ENCODE measurements at places on chromosomes 4 and X.

DNA sequence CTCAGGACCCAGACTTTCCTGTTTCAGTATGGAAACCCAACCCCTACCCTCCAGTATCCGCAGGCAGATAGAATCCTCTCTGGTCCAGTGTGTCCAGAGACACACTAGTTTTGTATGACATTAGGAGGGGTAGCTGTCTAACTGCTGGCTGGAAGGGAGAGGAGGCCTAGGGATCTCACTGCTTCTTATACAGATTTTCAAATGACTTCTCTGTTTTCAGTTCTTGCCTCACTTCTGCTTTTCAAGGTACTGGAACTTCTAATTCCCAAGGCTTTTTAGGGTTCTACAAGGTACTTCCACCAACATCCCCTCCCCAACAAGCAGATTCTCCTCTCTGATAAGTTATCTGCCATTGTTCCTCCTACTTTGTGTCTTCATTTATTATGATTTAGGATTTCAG, 6.1 kb downstream of the SGCB start:
- DNase-seq, result no peak

DNA sequence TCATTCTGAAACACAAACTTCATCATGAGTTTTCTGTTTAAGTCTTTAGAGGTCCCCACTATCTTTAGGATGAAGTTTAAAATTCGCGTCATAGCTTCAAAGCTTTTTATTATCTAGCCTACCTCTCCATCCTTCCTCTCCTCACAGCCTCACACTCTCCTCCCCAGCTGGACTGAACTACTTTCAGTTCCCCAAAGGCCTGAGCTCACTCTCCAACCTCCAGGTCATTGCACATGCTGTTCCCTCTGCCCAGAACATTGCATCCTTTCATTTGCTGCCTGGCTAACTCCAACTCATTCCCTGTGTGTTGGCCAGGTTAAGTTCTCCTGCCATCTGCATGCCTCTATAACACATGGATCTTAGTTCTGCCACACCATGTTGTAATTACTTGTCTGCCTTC, 2.9 kb upstream of the OTUD5 start:
- DNase-seq, result no peak

DNA sequence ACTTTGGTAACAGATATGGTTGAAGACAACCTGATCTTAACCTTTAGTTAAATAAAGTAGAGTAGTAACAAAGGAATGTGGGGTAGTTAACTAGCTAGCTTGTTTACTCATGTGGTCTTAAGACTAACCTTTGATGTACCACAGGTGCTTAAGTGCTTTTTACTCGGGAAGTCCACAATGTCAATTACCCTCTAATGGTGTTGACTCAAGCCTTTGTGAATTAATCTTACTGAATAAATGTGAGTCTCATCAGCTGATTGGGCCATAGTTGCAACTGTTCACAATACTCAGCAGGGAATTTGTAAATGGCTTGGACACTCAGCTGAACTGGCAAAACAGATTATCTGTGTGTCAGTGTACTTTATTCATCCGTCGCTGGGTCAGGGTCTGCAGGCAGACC, 119.0 kb upstream of the UGT8 start:
- DNase-seq, result no peak

DNA sequence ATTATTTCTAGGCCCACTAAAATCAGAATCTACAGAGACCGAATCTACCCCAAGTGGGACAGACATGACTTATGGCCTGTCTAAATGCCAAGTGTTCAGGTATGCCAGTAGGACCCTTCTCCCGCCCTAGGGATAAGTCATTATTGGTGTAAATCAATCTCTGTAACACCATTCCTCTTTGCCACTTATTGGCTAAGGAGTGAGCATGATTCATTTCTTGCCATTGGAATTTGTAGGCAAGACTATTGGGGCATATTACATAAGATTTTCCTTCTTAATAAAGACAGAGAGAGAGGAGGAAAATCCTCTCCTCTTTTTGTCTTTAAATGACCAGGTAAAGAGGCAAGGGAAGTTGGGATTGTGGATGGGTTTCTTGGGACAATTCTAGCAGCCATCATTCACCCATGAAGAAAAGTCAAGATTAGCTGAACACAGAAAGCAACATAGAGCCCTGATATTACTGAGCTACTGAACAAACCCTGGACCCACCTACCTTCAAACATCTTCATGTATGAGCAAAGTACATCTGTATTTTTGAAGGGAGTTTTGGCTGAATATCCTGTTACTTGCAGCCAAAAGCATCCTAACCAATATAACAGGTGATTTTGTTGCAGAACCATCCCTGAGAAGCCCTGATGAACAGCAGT, 2.6 kb downstream of the SLC9B2 start:
- DNase-seq, result no peak

DNA sequence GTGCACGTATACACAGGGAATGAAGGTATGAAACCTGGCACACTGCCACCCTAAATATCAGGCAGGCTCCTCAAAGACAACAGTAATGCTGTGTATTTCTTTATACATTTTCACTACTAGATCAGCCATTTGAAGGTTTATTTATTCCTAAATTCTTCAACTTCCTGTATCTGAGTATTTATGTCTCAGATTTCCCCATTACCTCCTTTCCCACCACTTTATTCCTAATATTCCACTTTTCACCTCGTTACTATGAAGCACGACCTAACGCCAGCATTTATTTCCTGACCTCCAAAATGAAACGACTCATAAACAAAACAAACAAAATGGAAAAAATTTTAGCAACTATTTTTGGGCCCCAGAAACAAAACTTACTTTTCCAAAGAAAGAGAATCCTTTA, 69.6 kb downstream of the MAML3 start:
- DNase-seq, result no peak

GRCh38 chr4:78057135-78057599, at the start of gene FRAS1:
FRAS1 (plus strand) TSS chr4:78057323; CDS start chr4:78058010, 687 bp downstream.
- no peak for DNase-seq

DNA sequence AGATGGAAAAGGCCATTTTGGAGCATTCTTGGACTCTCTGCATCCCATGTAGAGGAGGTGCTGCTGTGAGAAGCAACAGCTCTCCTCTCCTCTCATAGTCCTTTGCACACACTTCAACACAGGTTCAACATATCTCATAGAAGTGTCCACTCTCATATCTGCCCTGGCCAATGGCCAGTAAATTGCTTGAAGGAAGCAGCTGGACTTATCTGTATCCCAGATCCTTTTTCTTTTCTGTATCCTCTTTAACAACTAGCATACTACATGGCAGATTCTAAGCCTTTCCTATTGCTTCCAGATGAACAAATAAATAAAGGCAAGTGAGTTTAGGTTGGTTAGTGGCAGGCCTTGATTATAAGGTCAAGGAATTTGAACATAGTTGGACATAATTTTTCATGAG, 122.0 kb downstream of the HS6ST2 start:
- DNase-seq, result no peak

DNA sequence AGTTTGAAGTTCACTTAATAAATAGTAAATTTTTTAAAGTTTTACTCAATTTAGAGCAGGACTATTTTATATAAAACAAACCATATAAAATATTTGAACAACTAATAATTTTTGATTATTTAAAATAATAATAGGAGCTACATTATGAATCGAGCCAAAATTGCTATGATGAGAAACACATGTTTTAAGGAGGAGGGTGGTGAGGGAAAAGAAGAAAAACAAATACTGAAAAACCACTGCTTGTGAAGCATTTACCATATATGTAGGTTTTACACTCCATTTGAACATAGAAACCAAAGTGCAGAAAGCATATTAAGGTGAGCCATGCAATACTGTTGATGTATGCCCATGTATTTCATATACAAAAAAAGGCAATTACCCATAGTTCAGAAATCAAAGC, 448.9 kb downstream of the FSTL5 start:
- no peak for DNase-seq

- no peak for DNase-seq
Measured at GRCh38 chrX:9626379-9626778, 139.3 kb downstream of the GPR143 start.

DNA sequence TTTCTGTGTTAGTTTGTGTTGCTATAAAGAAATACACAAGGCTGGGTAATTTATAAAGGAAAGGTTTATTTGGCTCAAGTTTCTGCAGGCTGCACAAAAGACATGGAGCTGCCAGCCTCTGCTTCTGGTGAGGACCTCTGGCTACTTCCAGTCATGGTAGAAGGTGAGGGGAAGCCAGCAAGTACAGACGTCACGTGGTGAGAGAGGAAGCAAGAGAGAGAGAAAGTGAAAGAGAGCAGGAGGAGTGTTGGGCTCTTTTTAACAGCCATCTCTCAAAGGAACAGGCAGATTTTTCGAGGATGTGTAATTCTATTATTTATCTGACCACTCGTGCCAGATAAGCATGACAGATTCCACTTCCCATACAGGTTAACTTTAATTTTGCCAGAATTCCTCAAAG, 1199.1 kb downstream of the ADGRL3 start:
- no peak for DNase-seq

DNA sequence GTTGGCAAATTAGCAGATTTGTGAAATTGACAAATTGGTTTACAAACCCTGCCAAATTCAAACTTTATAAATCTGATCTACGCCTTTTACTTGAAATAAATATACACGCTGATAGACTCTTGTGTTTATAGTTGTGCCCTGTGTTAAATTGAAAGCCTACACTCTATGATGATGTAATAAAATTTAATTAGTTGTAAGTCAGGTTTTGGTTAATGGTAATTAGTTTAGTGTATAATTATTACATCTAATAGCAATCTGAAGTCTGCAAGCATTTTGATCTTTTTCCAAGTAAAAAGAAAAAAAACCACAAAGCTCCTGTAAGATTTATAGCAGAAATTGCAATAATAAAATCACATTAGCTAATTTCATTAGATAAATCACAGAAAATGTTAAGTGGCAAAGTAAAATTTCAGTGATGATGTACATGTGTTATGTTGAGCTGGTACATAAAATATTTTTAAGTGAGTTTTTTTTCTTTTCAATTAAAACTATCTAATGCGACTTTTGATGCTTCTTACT, 72.7 kb upstream of the TENM3 start:
- no peak for DNase-seq

DNA sequence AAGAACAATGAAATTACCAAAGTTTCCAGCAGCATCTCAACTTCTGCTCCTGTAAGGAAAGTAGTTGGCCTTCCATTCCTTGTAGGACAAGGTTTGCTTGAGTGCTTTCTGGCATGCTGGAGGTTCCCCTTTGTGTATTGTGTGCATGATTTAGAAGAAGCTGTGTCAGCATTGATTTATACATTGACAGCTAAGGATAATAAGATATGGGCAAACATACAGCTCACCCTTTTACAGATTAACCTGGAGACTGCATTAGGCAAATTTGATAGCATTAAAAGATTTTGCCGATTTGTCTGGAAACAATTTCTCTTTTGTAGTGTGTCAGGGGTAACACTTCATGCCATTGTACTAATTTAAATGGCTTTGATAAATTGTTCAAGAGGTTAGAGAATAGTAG, 221.8 kb upstream of the PACRGL start:
- no peak for DNase-seq

GRCh38 chr4:183797445-183798300, 107.4 kb upstream of the STOX2 start:
- DNase-seq, result no peak

DNA sequence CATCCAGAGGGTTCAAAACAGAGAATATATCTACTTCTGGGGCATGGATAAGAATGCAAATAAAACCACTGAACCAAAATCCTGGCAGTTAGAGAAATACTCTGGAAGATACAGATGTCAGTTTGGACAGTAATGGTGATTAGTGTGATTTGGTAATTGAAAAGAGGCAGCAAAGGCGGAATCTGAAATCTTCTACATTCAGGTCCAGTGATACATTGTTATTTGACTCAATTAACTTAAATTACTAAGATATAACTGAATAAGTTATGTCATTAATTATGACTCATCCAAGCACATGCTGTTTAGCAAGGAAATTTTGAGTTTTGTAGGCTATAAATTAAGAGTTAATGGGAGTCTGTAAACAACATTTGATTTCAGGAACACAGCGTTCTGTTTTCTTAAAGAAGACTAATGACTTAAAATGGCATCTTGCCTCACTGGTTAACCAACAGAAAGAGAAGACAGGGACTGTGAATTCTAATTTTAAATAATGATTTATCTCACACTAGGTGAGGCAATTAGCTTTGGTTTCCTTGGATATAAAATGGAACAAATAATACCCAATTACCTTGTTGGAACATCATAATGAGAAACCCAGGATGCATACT, 937.1 kb downstream of the PDHA2 start:
- no peak for DNase-seq

- no peak for DNase-seq
Measured at GRCh38 chr4:20684852-20685763, 15.2 kb upstream of the PACRGL start.

- DNase-seq, result no peak
Measured at GRCh38 chrX:34879886-34880285, 62.7 kb upstream of the FAM47B start.

GRCh38 chr4:22988526-22988925, 295.8 kb downstream of the GBA3 start:
- DNase-seq, result no peak

GRCh38 chr4:53076374-53076958, 214.3 kb downstream of the RASL11B start:
- no peak for DNase-seq

GRCh38 chr4:95204873-95205272, 343.9 kb downstream of the UNC5C start:
- DNase-seq, result no peak

DNA sequence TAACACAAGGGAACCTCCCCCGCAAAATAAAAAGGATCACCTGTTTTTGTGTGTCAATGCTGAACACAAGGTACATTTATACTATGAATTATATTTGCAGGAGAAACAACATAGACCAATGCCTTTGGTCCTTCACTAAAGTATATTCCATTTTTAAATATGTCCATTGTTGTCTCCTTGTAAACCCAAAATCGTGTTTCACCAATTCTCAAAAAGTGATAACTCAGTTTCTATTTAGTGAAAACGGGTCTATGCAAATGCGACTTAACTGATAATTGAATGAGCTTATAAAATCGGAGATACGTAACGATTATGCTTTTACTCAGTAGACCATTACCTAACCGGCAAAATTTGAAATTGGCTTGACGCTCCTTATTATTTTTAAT, 2.1 kb downstream of the BRWD3 start:
- DNase-seq, result no peak

GRCh38 chr4:79682161-79682560, 274.1 kb upstream of the GK2 start:
- DNase-seq, result no peak

DNA sequence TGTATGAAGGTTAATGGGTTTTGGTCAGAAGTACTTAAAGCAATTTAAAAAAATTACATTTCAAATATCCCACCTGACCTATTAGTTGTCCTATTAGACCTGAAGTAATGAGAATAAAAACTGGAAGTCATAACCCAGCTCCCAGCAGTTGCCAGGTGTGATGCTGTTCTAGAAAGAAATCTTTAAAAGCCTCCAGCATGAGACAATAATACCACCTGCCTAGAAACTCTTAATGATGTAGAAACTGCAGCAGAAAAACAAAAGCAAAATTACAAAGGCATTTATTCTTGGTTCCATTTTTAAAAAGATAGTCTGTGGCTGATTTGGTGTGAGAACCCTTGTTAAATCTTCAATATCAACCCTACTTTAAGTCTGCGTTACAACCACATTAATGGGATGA, 1137.7 kb upstream of the TENM3 start:
- DNase-seq, result no peak

Data from renal cortex interstitium (tissue), 15 donors.